ENCODE measurements at places on chromosomes 12 and 14.

DNA sequence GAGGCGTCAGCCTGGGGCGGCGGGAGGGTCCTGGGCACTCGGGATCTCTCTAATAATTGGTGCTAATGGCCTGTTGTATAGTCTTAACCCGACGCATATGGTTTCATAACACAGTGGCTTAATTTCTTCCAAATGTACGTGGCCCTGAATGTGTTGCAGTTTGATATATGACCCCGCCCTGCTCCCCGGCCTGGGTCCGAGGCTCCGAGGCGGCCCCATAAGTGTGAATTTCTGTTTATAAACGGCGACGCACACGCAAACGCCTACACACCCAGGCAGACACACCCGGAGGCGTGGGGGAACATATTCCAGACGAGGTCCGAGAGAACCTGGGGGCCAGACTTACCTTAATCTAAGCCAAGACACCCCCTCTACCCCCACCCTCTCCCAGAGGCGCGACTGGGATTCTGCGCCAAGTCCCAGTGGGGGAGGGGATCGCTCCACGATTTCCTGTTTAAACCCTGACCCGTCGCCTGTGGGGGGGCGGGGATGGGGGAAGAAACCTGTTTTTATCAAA lies 9.7 kb upstream of the HOXC6 start:
- DNase-seq = no peak

GRCh38 chr14:29035134-29035533 lies 268.5 kb downstream of the FOXG1 start:
- DNase-seq = no peak

DNA sequence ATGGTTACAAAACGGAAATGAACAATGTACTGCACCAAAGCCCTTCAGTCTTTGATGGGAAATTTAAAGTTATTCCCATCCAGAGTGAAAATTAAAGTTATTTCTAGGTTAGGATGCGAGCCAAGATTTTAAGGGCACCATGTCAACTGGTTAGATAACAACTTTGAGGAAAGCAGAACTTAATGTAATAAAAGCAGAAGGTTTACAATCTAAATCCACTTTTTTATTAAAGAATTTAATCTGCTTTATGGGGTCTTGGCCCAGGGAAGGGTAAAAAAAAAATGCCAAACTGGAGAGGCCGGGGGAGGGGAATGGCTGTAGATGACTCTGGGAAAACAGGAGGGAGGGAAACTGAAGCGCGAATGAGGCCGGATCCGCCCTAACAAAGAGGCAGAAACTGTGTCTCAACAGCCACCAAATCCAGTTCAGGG lies 108.2 kb upstream of the ATF7IP start:
- no peak for DNase-seq

GRCh38 chr12:89140602-89141238 lies 211.6 kb downstream of the DUSP6 start:
- DNase-seq = no peak

GRCh38 chr12:13627536-13627935 lies 353.9 kb downstream of the GRIN2B start:
- no peak for DNase-seq

DNA sequence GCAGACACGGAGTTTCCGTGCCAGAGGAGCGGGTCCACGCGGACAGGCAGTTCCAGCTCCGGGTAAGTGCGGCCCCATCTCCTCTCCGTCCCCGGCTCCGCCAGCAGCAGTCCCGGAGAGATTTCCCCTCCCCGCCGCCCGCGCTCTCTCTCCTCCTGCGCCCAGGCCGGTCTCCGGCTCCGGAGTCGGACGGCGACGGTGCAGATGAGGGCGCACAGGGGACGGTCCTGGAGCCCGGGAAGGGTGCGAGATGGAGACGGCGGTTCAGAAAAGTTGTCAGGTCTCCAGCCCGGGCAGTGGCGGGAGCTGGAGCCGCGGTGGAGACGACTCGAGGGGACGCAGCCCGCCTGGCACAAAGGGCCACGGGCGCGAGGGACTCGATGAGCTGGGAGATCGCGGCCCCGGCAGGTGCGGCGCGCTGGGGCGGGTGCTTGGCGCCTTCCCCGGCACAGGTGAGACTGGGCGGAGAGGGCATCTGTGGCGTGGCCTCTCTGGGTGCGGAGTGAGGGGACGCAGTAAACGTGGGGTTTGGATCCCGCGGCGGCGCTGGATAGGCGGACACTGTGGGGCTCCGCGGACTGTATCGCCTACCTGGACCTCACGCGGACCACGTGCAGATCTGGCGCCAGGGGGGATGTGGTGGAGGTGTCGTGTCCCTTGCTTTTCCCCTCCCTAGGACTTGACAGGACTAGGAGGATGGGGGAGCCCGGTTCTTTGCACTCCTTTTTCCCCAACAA lies 1540.3 kb upstream of the TMEM132C start:
- peak; percentile 1 for DNase-seq

DNA sequence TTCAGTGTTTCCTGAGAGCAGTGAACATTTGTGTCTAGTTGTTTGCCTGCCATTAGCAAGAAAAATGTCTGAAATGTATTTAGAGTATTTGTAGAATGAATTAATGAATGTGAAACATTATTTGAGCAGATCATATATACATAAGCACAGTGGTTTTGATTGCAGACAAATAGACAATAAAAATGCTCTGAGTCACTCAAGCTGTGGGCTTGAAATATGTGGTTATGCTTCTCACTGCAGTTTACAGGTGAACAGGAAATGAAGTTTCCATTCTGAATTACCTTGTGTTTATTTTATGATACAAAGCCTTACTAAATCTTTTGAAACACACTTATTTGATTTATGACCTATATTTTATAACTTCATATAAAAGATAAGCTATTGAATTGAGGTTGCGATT lies 827.7 kb downstream of the TMTC2 start:
- no peak for DNase-seq

GRCh38 chr12:92028441-92028709 lies 117.3 kb downstream of the BTG1 start:
- no peak for DNase-seq

- no peak for DNase-seq
Observed at GRCh38 chr14:52977798-52978197, 26.9 kb upstream of the FERMT2 start.

GRCh38 chr14:101008196-101008595 lies 104.7 kb upstream of the RTL1 start:
- DNase-seq = peak; percentile 9

- DNase-seq = no peak
Observed at GRCh38 chr12:60100160-60100559, 504.3 kb downstream of the SLC16A7 start.

- DNase-seq = no peak
Observed at GRCh38 chr12:114658002-114658441, 26.0 kb downstream of the TBX3 start.

DNA sequence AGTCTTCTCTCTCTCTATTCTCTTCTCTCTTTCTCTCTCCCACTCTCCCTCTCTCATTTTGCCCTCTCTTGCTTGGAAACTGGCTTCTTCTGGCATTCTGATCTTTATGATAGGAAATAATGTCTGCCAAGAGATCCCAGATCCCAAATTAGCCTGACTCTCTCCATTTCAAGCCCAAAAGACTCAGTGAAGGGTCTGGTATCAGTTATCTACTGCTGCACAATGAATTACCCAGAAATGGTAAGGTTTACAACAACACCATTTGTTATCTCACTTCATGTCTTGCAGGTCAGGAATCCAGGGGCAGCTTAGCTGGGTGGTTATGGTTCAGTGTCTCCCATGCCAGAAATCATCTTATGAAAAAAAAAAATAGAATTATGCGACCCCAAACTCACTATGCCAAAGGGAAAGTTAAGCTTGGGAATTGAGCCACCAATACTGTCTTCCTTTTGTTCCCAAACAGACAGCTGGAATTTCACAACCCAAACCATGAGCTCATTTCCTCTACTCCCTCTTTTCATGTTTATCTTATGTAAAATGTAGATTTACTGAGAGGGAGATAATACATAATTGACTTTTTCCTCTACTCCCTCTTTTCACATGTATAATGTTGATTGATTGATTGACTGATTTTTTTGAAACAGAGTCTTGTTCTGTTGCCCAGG lies 67.8 kb upstream of the FICD start:
- DNase-seq = no peak

DNA sequence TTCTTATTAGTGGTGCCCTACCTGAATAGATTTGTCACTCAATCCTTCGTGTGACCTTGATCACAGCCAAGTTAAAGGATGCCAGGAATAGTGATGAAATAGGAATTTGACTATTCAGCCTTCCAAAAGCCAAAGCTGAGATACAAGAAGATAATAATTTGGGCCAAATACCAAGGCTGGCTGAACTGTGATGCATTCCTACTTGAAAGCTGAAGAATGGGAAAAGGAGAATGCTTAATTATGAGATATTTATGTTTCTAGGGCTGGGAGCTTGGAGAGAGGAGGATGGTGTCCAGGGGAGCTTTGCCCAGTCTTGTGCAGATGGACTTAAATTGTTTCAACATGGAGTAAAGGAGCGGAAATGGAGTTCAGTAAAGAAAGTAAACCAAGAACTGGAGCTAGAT lies 5.2 kb downstream of the RNASE7 start:
- DNase-seq = no peak

DNA sequence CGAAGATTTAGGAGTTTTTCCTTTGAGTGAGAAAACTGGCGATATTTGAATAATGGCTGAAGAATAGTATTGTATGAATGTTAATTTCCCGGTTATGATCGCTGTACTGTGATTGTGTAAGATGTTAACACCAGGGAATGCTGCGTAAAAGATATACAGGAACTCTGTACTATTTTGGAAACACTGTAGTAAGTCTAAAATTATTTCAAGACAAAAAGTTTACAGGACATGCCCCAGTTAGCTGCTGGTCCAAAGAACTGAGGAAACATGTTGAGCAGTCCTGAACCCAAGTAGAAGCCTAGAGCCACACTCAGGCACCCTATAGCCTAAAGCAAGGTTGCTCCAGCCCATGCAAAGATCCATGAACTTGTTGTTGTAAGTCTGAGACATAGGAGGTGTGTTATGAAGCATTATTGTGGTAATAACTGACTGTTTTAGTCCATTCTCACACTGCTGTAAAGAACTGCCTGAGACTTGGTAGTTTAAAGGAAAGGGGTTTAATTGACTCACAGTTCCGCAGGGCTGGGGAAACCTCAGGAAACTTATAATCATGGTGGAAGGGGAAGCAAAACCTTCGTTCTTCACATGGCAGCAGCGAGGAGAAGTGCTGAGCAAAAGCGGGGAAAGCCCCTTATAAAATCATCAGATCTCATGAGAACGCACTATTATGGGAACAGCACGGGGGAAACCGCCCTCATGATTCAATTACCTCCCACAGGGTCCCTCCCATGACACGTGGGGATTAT lies 99.8 kb upstream of the RESF1 start:
- no peak for DNase-seq

GRCh38 chr14:91021115-91021514 lies 39.3 kb downstream of the RPS6KA5 start:
- no peak for DNase-seq

- DNase-seq = peak; percentile 42
Observed at GRCh38 chr12:54749191-54749818, 101.1 kb upstream of the DCD start.

GRCh38 chr12:115802767-115803166 lies 474.7 kb downstream of the MED13L start:
- DNase-seq = no peak

GRCh38 chr14:100788517-100788916 lies 37.4 kb upstream of the MEG3 start:
- no peak for DNase-seq

- peak; percentile 54 for DNase-seq
Observed at GRCh38 chr12:109020796-109021380, at the start of gene SVOP. Gene SVOP, minus strand, starts transcription at chr12:109021068. Its CDS starts 200 bp downstream, at chr12:109020868.

- no peak for DNase-seq
Observed at GRCh38 chr14:45664668-45665356, 411.8 kb upstream of the MIS18BP1 start.

DNA sequence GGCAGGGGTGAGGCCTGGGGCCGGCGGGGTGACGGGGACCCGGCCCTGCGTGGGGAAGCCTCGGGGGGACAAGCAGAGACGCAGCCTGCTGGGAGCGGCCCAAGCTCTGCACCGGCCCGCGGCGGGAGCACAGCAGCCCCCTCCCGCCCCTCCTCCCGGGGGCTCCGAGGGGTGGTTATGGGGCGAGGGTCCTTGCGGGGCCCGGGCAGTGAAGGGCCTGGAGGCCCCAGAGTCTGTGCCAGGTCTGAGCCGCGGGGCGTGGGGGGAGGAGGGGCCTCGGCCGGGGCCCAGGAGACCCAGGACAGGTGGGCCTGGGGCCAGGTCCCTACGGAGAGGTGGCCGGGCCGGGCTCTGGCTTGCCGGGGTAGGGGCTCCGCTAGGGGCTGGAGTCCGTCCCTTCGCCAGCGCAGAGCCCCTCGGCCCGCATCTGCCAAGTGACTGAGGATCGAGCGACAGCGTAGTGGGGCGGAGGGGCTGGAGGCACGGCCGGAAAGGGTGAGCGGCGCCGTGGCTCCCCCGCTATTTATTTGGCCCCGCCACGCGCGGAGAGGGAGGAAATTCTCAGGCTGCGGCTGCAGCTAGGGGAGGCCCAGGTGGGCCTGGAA lies 495 bp downstream of the TMEM121 start:
- no peak for DNase-seq

GRCh38 chr14:94462763-94463572 lies 10.4 kb upstream of the SERPINA11 start:
- no peak for DNase-seq

- peak; percentile 81 for DNase-seq
Observed at GRCh38 chr12:108616941-108617858, 16.5 kb downstream of the SELPLG start.

GRCh38 chr14:93109572-93110481 lies 5.9 kb downstream of the ITPK1 start:
- no peak for DNase-seq

- no peak for DNase-seq
Observed at GRCh38 chr14:104222396-104223036, 84.1 kb downstream of the KIF26A start.

- DNase-seq = no peak
Observed at GRCh38 chr12:22588817-22589216, 36.2 kb upstream of the ETNK1 start.

- DNase-seq = no peak
Observed at GRCh38 chr12:117427211-117427610, 65.8 kb upstream of the NOS1 start.

DNA sequence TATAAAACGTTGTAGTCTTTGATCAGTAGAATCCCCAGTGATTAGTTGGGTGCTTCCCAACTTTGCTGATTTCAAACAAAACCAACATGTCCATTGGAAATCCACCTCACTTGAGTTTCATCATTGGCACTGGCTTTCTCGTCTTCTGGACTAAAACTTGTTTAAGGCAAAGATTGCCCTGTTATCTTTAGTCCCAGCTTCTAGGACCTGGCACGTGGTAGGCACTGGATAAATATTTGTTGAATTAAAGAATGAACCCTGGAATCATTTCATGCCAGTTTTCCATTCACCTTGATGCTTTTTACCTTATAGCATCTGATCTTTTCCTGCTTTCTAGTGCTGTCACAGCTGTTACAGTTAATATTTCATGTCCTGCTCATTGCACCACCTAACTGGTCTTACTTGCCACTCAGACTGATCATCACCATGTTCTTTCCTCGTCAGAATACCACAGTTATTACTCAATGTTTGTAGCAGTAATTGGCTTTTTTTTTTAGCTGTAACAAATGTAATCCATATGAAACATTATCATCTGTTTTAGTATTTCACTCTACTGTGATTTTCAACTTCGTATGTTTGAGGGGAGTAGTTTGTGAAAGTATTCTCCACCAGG lies 7.3 kb upstream of the C12orf50 start:
- no peak for DNase-seq
